ENCODE measurements at places on chromosomes 5 and 9. TPM values are rescaled to one million over a fixed set of nuclear protein-coding genes. Genes with fewer than 3 reads are reported as not detected.

Gene DMRT3
- total RNA-seq = not detected

Gene PALM2AKAP2
- total RNA-seq = not detected

Gene HTR4
- total RNA-seq = not detected

Gene TMC1
- total RNA-seq = not detected

Gene PCDHA13
- not detected for total RNA-seq

Gene ARL14EPL
- not detected for total RNA-seq

Gene PCDHB5
- total RNA-seq = 0.41 TPM

Gene TEX48
- total RNA-seq = not detected

Gene EIF4EBP3
- 19.5 TPM for total RNA-seq

Gene RASGRF2
- 30.9 TPM for total RNA-seq

Gene ZNF658
- 4.0 TPM for total RNA-seq

Gene RAPGEF6
- 186 TPM for total RNA-seq

Gene SH3GL2
- total RNA-seq = not detected

Gene IER5L
- 3.6 TPM for total RNA-seq

Gene ALDOB
- not detected for total RNA-seq

DNA sequence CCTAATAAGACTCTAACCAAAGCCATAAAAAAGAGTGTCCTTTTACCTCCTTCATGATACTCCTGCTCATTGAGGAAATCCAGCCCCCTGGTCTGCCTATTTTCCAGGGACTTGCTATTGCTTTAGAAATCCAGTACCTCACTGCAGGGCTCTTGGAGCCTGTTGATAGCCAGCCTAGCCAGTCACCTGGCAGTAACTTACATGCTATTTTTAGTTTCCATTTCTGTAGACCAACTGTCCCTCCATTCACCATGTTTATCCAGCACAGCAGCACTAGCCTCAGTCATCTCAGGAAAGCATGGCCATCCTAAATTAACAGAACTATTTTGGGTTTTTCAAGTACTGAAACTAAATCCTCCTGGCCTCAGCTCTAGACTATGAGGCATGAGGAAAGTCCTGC, 91.5 kb upstream of the PHF24 start:
- no peak for DNase-seq

DNA sequence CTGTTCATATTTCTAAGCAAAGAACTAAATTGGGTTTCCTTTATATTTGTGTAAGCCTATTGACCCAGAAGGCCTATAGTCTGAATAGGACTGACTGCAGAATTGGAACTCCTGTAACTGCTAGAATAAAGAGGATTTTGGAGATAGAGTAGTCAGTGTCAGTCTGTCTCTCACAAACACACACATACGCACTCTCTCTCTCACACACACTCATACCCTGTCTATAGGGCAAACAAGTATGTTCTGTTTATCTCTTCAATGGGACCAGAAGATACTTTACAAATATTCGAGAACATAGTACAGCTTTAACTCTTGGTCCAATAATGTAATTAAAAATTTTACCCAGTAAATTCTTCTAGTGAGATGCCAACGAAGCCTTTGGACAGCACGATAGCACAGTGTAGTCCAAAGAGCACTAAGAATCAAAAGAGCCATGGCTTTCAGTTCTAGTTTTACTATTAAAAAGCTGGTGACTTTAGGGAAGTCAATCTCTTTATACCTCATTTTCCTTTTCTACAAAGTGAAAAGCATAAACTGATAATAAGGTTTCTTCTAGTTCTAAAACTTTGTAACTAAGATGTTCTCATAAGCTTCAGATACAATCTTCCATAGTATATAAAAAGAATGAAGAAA, 19.3 kb downstream of the ABHD17B start:
- no peak for DNase-seq

- DNase-seq = no peak
These were observed 10.9 kb upstream of the ASS1 start for GRCh38 chr9:130433947-130434262.

GRCh38 chr9:6960777-6961176, 203.0 kb downstream of the KDM4C start:
- DNase-seq = no peak

DNA sequence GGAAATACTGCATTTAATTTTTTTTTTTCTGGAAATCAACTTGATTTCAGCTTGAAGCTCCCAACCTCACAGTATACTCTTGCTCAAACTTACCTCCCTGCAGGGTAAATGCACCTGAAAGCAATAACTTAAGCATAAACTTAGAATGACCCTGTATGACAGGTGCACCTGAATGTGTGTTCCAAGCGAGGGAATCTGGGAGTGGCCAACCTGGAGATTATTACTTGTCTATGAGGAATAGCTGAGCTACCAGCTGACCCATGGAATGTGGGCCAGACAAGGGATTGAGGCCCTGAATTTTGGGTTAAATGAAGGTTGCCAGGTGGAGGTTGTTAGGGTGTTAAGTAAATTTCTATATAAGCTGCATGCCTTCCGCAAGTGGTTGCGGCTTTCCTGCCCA, 140.6 kb downstream of the OSTF1 start:
- DNase-seq = no peak

- no peak for DNase-seq
These were observed 369.9 kb upstream of the DAB2 start for GRCh38 chr5:39794513-39795210.

DNA sequence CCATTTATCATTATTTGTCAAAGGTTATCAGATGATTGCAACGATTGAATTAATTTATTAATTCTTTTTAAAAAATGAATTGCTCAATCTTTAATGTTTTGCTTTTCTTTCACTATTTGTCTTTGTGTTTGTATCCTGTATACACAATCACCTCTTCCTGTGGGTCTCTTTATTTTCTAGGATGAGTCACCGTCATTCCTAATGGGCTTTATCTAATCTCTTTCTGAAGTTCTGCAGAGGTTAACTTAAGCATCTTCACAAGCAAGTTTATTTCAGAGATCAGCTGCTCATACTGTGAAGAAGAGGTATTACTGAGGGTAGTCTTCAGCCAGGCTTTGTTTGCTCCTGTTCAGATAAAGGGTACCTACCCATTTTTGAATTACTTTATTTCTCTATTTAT, 323.9 kb downstream of the NNT start:
- DNase-seq = no peak

DNA sequence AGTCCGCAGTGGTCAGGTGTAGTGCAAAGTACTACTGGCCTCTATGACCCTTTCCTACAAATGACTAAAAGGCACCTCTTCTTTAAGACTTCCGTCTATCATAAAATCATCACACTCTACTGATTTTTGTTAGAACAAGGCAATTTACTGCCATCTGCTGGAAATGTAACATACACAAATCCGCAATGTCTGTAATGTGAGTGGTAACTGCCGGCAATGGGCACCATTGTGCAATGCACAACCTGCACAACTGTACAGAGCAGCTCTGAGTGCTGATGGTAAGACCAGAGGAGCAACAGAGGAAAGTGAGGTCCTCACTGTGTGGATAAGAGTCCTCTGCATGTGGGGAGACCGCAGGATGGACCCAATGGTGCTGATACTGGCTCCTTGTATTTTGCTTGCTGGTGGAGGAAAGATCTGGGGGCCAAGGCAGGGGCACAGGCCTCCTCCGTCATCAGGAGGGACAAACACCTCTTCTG, 103.7 kb downstream of the ATPSCKMT start:
- DNase-seq = no peak

DNA sequence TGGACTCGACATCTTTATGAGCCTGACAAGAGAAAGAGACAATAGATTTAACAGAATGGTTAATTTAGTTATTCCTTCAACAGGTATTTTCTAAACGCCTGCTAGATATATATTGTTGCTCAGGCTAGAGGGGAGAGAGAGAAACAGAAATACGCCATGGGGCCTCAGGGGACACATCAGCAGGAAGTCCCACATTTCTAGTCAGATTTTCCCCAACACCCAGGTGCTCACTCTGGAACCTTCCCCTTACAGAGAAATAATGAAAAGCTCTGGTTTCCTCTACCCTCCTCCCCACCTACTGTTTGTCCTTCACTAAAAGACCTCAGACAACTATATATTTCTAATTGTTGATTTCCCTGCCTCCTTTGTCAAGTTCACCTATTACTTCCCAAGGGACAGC, 130.3 kb upstream of the TBC1D2 start:
- DNase-seq = no peak

- DNase-seq = no peak
These were observed 356.2 kb upstream of the NUDT12 start for GRCh38 chr5:103918668-103919367.

GRCh38 chr5:127514816-127515215, 2.6 kb upstream of the PRRC1 start:
- no peak for DNase-seq

DNA sequence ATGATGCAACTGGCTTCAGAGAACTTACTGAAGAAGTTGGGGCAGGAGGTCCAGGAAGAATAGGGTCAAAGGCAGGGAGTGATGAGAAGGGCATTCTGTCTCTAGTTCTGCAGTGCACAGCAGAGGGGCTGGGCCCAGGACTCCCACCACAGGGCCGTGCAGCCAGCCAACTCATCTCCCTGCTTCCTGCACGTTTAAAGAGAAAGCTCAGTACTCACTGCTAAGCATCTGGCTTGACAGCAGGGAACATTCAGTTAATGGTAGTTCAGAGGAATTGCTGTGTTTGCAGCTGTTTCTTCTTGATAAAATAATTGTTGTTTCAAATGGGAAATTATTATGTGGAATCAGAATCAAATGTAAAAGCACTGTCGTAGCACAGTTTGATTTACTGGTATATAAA, 25.6 kb upstream of the SCAMP1 start:
- DNase-seq = no peak

- DNase-seq = no peak
These were observed 14.1 kb downstream of the TDRD7 start for GRCh38 chr9:97425973-97426336.

GRCh38 chr9:101332362-101332761, 52.4 kb downstream of the BAAT start:
- no peak for DNase-seq

- DNase-seq = no peak
These were observed 33.2 kb upstream of the CSF1R start for GRCh38 chr5:150119421-150120061.

DNA sequence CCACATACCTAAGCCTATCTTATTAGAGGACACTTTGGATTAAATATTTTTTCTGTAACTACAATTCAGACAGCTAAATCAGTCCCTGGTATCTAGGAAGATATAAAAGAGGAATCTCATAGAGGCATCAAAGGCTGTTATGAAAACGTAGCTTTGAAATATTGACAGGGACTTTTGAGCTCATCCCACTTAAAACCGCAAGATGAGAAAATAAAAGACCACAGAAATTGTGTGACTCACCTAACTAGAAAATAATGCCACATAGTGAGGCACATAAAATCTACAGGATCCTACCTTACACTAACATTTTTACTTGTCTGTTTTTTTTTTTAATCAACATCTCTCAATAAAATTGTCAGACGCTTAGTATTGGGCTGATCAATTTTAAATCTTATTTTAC, 686.5 kb upstream of the COX7C start:
- DNase-seq = no peak

- no peak for DNase-seq
These were observed 1.2 kb downstream of the MRPS30 start for GRCh38 chr5:44809956-44810420.

GRCh38 chr9:20321423-20322082, 300.7 kb downstream of the MLLT3 start:
- DNase-seq = no peak

DNA sequence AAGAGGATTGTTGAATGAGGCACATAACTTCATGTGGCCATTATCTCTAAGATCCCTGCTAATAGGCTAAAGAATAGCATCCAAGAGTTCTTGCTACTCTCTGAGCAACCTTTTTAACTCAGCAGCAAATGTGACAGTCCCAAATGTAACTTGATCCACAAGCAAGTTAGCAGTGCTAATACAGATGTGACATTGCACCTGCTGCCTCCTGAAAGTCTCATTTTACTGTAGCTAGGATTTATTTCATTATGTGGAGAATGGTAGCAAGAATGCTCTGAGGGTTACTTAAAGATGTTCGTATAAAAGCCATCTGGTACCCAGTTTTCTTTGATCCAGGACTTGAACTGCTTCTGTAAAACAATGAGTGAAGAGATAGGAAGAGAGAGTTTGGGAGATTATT, 45.8 kb downstream of the CDH10 start:
- DNase-seq = no peak

DNA sequence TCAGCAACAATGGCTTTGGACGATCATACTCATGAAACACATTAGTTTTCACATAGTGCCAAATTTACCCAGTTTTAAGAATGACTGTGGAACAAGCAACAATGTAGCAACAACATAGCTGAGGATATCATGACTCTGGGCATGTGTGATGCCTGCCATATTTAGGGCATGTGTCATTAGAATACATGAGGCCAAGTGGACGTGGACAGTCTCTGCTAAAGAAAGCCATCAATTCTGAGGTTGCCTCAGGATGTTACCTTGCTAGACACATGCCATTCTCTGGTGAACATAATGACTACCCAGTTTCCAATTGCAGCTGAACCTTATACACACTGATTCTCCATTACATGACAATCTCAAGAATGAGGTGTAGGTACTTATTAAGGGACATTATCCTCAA, 103.3 kb upstream of the ADAMTS19 start:
- no peak for DNase-seq

- DNase-seq = no peak
These were observed 127.7 kb downstream of the DIRAS2 start for GRCh38 chr9:90514877-90515276.

DNA sequence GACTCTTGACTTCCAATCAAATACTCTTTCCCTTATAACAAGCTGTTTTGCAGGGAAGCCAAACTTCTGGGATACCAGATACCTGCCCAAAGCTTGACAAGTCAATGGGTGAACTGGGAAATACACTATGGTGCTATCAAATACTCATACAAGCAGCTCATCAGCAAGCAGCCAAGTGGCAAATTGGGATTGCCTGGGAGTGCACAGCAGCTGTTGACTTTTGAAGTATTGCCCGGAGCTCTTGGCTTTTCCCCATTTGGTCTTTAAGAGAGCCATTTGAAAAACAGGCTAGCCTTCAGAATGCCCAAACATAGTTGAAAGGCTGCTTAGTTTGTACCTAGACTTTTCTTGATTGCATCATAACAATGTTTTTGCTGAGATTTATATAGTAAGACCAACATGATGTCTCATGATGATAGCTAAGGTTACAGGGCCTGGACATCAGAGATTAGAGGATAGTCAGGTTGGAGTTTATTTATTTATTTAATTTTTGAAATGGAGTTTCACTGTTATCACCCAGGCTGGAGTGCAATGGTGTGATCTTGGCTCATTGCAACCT, 210.1 kb upstream of the ZNF608 start:
- no peak for DNase-seq

DNA sequence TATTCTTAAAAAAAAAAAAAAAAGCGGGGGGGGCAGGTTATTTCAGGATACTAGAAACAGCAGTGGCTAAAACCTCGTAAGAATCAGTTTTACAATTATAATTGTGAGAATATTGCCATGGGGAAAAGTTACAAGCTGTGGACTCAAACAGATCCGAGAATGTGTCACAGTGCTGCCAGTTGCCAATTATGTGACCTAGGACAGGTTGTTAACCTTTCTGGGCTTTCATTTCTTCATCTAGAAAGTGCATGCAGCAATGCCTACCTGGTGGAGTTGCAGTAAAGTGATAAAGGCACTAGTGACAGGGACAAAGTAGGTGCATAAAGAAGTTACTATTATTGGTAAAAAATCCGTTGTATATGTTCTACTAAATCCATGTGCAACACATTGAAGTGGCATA, 75.8 kb downstream of the CDH6 start:
- DNase-seq = no peak

Data from naive thymus-derived CD4-positive, alpha-beta T cell (primary cell).